ENCODE measurements at places on chromosomes 4 and X.

- DNase-seq: no peak
Measured at GRCh38 chr4:84479663-84480062, 19.4 kb downstream of the NKX6-1 start.

DNA sequence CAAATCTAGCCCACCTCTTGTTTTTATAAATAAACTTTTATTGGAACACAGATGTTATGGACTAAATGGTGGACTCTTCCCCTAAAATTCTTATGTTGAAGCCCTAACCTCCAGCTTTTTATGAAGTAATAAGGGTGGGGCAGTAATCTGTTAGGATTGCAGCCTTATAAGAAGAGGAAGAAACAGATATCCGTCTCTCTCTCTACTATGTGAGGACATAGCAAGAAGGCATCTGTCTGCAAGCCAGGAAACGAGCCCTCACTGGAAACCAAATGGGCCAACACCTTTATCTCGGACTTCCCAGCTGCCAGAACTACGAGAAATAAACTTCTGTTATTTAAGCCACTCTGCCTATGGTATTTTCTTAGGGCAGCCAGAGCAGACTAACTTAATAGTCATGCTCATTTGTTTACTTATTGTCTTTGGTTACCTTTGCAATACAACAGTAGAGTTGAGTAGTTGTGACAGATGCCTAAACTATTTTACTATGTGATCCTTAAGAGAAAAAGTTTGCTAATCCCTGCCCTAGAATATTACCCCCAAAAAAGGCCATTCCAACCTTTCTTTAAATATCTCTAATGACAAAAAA, 67.4 kb downstream of the MANBA start:
- DNase-seq: no peak

- DNase-seq: peak; percentile 60
Measured at GRCh38 chr4:8248091-8248490, 21.5 kb upstream of the HTRA3 start.

DNA sequence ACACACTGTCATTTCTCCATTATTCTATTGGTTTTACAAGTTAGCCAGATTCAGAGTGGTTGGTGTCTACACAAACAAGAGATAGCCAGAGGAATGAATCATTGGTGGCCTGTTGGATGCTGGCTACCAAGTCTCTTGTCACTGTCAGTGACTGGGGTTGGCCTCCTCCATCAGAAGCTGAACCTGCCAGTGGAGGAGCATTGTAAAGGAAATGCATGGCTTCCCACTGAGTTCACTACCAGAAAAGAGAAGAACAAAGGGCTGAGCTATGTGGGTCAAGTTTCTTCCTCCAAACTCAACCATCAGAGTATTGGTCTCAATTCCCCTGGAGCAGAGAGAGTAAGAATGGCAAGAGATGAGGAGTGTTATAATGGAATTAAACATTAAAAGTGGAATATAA, 26.5 kb upstream of the ANKRD50 start:
- no peak for DNase-seq

DNA sequence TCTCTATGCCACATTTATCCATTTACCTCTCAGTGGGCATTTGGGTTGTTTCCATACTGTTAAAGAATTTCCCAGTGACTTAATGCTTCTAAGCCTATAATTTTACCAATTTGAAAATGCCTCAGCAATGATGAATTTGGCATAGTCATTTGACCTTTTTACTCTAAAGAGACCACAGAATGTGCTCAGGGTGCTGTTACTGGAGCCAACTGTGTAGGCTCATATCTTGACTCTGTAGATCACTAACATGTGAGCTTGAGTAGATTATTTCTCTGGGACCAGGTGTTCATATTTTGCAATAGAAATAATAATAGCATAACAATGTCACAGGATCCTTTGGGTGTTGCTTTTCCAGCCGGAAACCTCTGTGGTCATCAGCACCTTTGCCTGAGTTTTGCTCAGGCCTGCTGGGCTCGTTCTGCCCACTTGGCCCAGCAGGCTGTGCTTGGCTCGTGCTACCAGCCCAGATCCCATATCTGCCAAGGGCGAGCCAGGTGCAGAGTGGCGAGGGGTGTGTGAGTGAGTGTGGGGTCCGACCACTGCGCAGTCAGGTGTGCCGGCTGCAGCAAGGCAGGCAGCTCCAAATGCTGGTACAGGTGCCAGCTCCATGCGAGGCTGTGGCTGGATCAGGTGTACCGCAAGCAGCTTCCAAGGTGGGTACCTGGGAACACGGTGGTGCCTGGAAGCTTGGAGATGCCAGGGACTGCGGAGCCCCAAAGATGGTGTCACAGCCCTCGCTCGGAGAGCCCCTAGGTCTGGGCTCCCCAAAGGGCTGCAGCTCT, 70.6 kb upstream of the ANK2 start:
- peak; percentile 52 for DNase-seq

DNA sequence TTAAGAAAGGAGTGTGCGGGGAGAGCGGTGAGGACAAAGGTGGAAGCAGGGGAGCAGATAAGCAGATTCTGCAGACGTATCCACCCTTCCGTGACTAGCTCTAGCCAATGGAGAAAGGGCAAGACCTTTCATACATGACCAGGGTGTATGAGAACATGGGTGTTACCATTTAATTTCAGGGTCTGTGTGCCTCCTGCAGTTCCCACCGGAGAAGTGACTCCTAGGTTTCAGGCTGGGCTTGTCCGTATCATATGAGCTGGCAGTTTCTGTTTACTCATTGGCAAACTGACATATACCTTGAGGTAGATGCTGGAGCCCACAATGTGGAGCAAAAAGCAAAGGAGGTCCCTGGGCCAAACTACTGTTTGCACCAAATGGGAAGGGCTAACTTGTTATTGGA, 6.8 kb downstream of the RBM47 start:
- no peak for DNase-seq

DNA sequence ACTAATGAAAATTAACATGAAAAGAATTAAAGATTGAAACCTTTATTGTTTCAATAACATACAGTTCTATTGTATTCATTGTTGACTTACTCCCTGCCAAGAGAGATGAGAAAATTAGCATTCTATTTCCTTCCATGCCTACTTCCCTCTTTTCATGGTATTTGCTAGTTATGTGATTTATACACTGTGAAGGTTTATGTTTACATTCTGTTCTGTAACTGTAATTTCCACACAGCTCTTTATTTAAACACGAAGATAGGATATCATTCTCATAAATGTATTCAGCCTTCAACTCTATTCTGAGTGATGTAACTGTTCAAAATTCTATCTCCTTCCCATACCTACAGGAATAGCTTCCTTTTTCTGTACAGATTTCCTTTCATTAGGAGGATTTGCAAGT, 6.6 kb downstream of the CCDC110 start:
- DNase-seq: peak; percentile 5

DNA sequence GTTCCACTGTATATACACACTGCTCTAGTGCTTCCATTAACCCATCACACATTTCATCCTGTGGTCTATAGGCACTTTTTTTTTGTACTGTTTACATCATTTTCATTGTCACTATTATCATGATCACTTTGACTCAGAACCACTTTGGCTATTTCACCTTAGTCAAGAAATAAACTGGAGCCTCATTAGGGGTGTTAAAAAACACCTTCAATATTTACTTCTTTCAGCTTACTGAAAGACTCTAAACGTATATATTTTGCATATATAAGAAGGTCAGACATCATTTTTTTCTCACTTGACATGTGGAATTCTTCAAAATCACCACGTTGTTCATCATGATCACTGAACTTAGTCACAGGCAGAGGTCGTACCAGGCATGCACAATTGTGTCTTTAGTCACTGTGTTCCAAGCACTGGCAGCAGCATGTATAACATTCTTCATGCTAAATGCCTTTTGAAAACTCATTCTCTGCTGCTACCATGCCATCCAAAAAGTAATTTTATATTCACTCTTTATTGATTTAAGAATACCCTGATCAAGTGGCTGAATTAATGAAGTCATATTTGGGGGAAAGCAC, 229.2 kb upstream of the ARSJ start:
- peak; percentile 9 for DNase-seq

DNA sequence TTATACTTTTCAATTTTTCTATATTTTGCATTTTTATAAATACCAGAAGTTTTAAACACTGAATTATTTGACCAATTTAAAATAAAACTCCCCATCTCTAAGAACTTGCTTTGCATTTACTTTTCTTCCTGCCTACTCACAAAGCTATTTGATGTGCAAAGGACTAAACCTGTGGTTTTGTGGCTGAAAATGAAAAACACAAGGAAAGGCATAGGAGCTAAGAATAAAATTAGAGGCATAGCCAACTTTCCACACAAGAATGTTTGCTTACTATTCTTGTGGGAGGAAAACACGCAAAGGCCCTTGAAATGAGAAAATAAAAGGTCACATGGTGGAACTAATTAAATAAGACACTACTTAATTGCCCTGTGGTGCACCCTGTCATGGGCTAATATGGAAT, 221.2 kb downstream of the KLHL13 start:
- DNase-seq: no peak

GRCh38 chr4:15213302-15213970, 211.2 kb downstream of the CPEB2 start:
- DNase-seq: no peak

- no peak for DNase-seq
Measured at GRCh38 chr4:110484029-110484428, 8.1 kb downstream of the ENPEP start.

DNA sequence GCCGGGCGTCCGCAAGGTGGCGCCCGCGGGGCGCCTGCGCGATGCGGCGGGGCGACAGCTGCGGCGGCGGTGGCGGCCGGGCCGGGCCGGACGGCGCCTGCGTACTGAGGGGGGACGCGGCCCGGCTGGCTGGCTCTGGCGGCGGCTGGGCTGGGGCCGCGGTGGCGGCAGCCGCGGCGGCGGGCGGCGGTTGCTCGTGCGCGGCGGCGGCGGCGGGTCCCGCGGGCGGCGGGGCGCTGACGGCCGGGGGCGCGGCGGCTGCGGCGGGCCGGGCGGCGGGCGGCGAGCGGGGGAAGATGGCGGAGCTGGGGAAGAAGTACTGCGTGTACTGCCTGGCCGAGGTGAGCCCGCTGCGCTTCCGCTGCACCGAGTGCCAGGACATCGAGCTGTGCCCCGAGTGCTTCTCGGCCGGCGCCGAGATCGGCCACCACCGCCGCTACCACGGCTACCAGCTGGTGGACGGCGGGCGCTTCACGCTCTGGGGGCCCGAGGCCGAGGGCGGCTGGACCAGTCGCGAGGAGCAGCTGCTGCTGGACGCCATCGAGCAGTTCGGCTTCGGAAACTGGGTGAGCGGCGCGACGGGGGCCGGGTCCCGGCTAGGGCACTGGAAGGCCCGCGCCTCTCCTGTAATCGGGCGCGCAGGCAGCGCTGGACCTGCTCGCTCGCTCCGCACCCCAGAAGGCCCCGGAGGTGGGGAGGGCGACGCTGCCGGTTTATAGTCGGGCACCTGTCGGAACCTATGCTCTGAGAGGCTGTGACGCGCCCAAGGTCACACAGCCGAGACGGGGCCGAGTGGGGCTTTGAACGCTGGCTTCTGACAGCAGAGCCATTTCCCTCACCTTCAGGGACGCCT, at the start of gene TADA2B:
Gene TADA2B, plus strand, starts transcription at position 89 of the 853 bp plus-strand sequence. Its CDS starts 208 bp downstream, at position 297.
- DNase-seq: peak; percentile 39

- no peak for DNase-seq
Measured at GRCh38 chr4:41723286-41723685, 25.2 kb downstream of the PHOX2B start.

- peak; percentile 83 for DNase-seq
Measured at GRCh38 chr4:60683357-60683756, 516.8 kb upstream of the ADGRL3 start.

DNA sequence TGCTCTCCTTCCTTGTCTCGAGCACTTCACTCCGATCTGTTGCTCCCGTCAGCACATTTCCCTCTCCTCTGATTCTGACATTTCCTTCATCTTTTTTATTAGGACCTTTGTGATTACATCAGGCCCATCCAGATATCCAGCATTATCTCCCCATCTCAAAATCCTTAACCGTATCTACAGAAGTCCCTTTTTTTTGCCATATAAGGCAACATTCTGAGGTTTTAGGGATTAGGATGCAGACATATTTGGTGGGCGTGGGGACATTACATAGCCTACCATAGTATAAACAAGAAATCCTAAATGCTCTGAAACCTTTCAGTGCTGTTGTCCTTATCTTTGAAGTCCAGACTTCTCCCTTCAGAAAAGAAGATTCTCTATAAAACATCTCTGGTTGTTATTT, 505.0 kb upstream of the PITX2 start:
- peak; percentile 20 for DNase-seq

DNA sequence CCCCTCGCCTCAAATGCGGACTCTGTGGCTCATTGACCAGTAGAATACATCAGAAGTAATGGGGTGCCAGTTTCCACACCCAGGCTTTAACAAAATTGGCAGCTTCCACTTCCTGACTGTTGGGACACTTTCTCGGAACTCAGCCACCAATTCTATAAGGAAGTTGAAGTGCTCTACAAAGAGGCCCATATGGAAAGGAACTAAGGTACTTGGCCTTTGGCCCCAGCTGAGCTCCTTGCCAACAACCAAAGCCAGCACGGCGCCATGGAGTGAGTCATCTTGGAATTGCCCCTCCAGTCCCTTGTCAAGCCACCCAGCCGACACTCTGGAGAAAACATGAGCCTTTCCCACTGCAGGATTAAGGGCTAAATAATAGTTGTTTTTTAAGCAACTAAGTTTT, 262.2 kb upstream of the INTU start:
- no peak for DNase-seq

DNA sequence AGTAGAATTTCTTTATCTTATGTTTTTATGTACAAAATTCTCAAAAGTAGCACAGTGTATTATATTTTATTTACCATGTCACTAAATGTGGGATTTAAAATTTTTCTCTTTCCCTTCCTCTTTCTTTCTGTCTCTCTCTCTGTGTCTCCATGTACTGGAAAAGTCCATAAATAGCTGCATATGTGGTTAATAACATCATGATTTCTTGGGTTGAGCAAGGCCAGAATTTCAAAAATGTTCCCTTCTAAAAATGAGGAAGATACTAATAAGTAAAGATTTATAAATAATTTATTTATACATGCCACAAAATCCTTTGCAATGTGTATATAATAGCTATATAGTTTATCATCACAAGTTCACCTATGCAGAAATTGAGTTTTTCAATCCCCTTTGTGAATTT, 29.1 kb upstream of the DKK2 start:
- DNase-seq: peak; percentile 47

DNA sequence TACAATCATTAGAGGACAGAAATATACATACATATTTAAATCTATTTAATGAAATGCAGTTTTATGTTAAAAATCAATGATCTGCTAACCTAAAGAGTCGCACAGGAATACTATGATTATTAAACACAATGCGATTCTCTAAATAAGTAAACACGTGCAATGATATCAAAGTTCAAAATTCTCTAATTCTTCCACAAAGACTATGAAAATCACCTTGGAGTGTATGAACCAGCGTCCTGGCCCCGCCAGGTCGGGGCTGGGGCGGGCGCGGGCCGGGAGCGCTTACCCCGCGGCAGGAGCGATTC, 608 bp upstream of the FAM200B start:
- DNase-seq: no peak

DNA sequence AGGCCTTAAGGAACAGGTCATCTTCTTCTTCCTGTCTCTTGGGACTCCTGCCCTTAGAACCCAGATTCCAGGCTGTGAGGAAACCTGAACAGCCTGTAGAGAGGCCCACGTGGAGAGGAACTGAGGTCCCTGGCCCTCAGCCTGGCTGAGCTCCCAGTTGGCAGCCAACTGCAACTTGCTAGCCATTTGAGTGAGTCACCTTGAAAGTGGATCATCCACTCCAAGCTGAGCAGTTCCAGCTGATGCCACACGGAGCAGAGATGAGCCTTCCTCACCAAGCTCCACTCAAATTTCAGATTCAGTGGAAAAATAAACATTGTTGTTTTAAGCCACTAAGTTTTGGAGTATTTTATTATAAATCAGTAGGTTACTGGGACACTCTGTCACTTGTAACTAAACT, 392.5 kb downstream of the BCOR start:
- peak; percentile 93 for DNase-seq

Measured in iris pigment epithelial cell (primary cell).